ENCODE measurements at places on chromosomes 11 and 22.

GRCh38 chr22:40215266-40215665, 37.5 kb downstream of the TNRC6B start:
- peak; percentile 50 for DNase-seq

DNA sequence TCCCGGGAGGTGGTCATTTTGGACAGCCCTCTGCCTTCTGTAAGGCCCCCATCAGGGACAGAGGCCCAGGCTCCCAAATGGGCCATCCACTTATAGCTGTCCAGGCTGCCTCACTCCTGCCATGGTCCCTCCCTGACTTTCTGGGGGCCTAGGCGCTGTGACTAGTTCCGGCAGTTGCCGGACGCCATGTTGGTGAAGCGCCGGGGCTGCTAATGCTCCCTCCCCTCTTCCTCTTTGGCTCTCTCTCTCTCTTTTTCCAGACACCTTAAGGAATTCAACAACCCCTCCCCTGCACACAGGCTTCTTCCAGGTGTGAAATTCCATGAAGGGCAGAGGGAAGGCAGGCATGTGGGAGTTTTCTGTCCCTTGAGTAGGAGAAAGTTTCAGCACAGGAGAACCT, 445.6 kb downstream of the SOX6 start:
- DNase-seq: no peak

DNA sequence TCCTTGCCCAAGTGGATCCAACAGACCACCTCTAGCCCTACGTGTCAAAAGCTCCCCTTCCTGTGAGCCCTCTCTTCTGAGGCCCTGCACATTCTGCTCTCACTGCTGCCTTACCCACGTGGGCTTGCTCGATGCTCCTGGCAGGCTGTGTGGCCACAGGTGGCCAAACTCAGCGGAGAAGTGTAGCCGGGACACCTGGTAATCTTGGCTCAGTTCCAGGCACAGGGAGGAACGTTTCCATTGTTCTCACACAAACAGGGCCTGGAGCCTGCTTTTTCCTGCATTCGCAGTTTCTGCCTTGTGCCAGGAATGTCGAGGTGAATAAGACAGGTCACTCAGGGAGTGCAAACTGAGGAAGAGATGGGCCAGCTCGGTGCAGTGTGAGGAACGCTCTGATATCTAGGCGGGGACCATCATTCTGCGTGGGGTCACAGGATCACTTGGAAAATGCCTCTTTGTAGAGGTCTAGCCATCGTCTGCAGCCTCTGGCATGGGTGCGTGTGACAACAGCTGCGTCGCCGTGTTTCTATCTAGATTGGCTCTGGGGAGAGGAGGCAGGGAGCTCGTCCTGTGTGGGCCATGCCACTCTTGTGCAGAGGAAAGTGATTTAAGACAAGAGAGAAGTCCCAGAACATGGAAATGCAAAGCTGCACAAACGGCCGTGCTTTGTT, 127.6 kb upstream of the PARVA start:
- no peak for DNase-seq

- no peak for DNase-seq
Observed at GRCh38 chr11:70358753-70359152, 39.6 kb upstream of the CTTN start.

GRCh38 chr11:22044126-22044525, 148.8 kb upstream of the ANO5 start:
- no peak for DNase-seq

GRCh38 chr11:7514099-7514591, 346 bp downstream of the PPFIBP2 start:
- no peak for DNase-seq

DNA sequence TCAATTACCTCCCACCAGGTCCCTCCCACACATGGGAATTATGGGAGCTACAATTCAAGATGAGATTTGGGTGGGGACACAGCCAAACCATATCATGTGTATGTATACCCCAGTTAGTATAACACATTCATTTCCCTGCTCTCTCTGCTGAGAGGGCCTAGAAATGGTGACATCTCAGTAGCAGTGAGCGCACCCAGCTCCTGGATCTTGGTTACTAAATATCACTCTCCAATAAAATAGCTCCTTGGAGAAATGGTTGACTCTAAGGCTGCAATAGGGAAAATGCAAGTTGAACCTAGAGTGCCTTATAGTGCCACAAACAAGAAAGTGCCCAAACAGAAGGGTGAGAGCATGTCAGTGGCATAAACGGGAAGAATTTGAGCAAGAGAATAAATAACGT, 59.6 kb downstream of the ARHGEF12 start:
- DNase-seq: no peak

DNA sequence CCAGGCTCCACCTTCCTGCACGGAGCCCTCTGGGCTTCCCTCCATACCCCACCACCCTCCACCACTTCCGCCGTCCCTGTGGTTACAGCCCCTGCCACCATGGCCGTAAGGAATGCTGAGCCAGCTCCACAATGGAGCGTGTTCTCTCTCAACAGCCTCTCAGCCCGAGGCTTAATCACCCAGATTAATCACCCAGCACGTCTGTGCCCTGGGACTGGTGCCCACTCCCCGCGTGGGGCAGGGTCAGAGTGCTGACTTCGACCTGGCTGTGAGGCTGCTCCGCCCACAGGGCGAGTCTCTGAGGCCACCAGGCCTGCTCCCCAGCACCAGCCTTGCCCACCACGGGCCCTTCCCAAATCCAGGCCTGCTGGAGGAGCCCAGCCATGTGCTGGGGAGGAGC, 4.0 kb upstream of the TH start:
- DNase-seq: no peak

- no peak for DNase-seq
Observed at GRCh38 chr11:37689951-37690350, 1091.9 kb upstream of the RAG2 start.

DNA sequence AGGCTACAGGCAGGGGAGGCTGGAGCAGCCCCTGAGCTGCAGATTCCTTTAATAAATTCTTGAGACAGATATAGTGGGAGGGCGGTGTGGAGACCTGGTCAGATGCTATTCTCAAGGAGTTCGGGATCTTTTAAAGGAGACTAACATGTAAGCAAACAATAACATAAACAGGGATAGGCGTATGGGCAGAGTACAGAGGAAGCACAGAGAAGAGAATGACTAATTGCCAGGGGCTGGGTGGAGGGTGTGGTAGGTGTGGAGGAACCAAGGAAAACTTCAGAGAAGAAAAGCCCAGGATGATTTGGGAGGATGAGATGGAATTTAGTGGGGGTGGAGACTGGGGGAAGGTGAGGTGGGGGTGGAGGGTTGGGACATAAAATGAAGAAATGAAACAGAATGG, 9.7 kb upstream of the HEPHL1 start:
- no peak for DNase-seq

DNA sequence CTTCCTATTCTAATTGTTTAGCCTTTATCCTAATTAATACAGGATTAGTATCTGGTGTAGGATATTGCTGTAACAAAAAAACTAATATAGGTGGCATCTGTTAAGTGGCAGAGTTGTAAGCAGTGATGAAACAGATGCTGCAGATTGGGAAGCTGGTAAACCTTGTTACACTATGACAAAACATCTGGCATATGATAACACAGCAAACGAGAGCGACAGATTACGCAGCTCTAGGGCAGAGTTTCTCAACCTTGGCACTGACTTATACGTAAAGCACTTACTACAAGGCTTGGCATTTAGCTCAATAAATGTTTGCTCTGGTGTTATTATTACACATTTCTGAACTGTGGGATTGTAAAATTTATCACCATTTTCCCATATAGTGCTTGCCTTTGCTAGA, 137.0 kb downstream of the ATG16L2 start:
- DNase-seq: no peak

DNA sequence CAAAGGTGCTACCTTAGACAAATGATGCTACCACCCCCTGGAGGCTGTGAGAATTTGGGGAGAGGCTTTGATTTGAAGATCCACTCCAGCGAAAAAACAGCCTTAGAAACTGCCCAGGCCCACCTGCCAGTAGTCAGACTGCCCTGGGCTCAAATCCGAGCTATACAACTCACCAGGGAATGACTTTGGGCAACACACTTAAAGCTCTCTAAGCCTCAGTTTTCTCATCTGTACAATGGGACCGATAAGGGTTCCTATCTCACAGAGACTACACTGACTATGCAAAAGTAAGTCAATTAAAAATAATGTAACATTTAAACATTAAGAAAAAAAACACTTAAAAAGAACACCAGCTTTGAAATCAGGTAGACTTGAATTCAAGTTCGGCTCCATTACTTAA, 19.9 kb downstream of the VWCE start:
- no peak for DNase-seq
